ENCODE measurements at places on chromosomes 2 and 18.
A peak's percentile ranks its signal among the peaks of the same experiment; 100 is the strongest.

GRCh38 chr18:36187193-36187825, at the start of gene MOCOS:
Gene MOCOS (plus strand): TSS chr18:36187497. CDS start chr18:36187540, 43 bp downstream.
- DNase-seq: no peak

DNA sequence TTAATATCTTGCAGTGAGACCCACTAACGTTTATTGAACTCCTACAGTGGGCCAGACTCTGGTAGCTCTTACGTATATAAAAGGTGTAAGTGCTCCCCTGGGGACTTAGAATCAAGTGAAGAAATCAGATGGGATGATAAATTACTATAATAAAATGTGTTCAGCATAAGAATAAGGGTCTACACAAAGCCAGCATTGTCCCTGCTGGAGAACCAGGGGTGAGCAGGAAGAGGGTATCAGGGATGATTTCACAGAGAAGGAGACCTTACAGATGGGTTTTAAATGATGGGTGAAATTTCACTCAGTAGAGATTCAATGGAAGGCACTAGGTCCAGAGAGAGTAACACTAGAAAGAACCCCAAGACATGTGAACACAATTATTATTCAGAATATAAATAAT, 20.7 kb downstream of the NRXN1 start:
- no peak for DNase-seq

GRCh38 chr2:237572021-237572741, 5.8 kb downstream of the PRLH start:
- peak; percentile 76 for DNase-seq

GRCh38 chr2:181374781-181375675, 82.2 kb upstream of the ITGA4 start:
- DNase-seq: no peak

GRCh38 chr2:24304631-24305030, 55.7 kb downstream of the ITSN2 start:
- no peak for DNase-seq

DNA sequence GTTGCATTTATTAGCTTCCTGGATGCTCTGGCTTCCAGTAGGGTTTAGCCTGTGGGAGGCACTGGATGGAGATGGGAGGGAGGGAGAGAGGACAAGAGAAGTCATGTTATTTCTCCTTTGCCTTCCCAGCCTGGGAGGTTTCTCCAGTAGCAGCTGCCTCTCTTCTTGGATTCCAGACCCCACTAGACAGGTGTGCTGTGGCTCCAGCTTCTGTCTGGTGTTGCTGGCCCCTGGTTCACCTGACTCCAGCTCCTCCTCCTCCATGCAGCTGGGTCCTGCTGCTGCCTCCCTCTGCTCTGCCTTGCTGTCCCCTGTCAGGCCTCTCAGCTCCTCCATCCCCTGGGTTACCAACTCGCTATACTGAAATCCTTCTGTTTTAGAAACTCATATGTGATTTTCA, 188.9 kb upstream of the TNP1 start:
- no peak for DNase-seq

DNA sequence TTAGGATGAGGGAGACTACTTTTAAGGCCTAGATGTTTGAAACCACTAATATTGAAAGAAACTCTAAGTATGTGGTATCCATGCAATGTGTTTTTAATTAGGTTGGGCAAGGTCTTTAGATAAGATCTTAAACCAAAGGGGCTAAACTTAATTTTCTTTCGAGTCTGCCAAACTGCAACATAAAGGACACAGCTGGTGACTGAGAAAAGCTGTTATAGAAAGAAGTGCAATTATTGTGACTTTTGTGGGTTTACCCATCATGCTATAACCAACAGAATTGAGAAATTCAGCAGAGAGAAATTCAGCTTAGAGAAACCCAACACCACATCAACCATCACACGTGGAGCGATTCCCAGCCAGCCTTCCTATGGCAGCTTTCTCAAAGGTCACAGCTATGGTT, 119.5 kb upstream of the LMAN1 start:
- no peak for DNase-seq

- DNase-seq: no peak
These were observed 96.7 kb downstream of the GAREM1 start for GRCh38 chr18:32373995-32374394.

DNA sequence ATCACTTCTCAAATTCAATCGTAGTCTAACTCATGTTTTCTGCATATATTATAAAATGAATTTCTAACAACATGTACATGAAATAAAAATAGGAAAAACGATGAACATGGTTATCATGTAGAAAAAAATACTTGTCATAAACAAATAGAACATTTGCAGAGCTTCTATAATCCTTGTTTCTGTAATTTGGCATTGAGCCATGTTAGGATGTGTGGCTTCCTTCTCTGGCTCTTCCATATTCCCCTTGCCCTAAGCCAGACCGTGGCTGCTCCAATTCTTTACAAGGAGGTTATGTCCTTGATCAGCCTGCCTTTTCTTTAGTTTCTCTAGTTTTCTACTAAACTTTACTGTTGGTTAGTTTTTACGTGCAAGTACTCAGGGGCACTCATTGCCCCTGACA, 155.3 kb downstream of the COL6A3 start:
- no peak for DNase-seq

DNA sequence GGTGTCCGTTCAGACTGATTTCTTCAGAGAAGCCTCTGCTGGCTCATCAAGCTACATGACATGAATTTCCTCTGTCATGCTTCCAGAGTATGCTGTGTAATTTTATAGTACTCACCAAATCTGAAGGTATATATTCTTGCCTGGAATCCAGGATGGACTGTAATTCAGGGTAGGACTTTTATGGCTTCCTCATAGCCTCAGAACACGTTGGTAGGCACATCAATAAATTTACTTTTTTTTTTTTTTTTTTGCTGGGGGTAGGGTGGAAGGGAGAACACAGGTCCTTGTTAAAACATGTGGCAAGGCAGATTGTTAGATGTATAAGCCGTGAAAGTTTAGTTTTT, 34.4 kb downstream of the MTA3 start:
- DNase-seq: no peak

- no peak for DNase-seq
These were observed 6.3 kb downstream of the OSR1 start for GRCh38 chr2:19351899-19352697.

- DNase-seq: no peak
These were observed 97.9 kb upstream of the IL1R2 start for GRCh38 chr2:101893681-101894381.

GRCh38 chr2:119746836-119747686, 12.7 kb upstream of the PTPN4 start:
- DNase-seq: no peak

- DNase-seq: no peak
These were observed 90.3 kb upstream of the MAP3K20 start for GRCh38 chr2:172985139-172985892.

- DNase-seq: no peak
These were observed 735.4 kb upstream of the FANCL start for GRCh38 chr2:58976375-58977071.

DNA sequence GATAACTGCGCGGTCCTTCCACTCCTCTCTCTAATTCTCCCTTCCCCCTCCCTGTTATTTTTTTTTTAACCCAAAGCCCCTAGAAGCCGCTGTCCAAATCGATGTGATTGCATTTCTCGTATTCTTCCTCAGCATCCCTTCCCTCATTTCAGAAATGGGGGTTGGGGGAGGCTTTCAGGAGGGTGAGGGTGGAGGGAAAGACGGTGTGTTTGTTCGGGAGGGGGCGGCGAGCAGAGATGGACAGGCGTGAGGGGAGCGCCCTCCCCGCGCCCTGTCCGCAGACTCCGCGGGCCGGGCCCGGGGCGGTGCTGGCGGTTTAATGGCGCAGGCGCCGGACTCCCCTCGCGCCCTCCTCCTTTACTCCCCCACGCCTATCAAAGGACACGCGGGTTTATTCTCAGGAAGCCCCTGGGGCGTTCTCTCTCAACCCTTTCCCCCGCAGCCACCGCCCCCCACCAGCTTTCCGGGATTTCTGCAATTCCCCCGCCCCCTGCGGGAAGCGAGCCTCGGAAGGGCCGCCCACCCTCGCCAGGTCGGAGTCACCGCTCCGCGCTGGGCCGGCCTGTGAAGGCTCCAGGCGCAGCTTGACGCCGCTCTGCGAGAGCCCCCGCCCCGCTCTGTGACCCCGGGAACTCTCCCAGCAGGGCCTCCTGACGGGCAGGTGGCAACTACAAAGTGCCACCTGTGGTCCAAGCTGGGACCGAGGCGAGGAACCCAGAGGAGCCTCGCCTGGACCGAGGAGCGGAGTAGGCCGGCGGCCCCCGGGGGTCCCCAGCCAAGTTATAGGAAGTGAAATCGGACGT, 981 bp downstream of the ST8SIA3 start:
- DNase-seq: no peak

- no peak for DNase-seq
These were observed 40.9 kb upstream of the ASPRV1 start for GRCh38 chr2:70002241-70002899.

GRCh38 chr2:37851828-37852584, 73.1 kb upstream of the RMDN2 start:
- DNase-seq: no peak

- no peak for DNase-seq
These were observed 9.8 kb downstream of the WDR43 start for GRCh38 chr2:28904295-28904694.

Data from stimulated activated CD8-positive, alpha-beta memory T cell treated with anti-CD3 and anti-CD28 coated beads, Interleukin-4, amount 100 ng/mL, for 1 hour (primary cell).